NCI-H510A treated with DMSO at 0.1 percent for 48 hours (cell line): ENCODE measurements at places on chromosomes 1 and 21.

- DNase-seq: no peak
Observed at GRCh38 chr1:118999348-119000071, 11.4 kb upstream of the TBX15 start.

DNA sequence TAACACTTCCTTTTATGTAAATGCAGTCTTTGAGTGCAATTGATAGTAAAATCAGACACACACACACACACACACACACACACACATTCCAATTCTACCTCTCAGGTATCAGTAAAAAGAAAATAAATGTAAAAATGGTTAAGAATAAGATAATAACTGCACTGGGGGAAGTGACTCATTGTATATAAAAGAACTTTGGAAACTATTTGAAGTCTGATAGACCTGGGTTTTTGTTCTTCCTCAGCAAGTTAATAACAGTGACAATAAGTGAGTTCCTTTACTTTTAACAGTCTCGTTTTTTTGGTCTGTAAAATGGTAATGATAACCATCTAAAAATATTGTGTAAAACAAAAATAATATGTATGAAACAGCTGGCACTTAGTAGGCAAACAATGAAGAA lies 1815.0 kb downstream of the MRPL39 start:
- DNase-seq: no peak

DNA sequence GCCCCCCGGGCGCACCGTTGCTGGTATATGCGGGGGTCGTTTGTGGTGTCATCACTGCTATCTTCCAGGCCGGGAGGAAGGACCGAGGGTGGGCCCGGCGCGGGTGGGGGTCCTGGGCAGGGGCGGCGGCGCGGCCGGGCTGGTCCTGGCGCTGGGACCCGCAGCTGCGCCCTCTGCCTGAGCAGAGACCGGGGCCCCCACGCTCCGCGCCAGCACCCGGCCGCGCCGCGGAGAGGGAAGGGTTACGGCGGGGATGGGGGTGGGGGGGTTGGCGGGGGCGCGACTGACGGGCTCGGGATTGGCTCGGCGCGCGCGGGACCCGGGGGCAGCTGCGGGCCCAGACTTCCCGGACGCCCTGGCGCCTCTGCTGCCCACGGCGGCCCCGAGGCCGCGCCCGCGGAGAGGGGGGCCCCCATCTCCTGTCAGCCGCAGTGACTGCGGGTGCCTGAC lies 13.8 kb upstream of the SAMD11 start:
- no peak for DNase-seq

GRCh38 chr1:28871631-28872401 lies 42.6 kb upstream of the EPB41 start:
- DNase-seq: no peak

- no peak for DNase-seq
Observed at GRCh38 chr1:216476341-216476740, 53.1 kb upstream of the USH2A start.

DNA sequence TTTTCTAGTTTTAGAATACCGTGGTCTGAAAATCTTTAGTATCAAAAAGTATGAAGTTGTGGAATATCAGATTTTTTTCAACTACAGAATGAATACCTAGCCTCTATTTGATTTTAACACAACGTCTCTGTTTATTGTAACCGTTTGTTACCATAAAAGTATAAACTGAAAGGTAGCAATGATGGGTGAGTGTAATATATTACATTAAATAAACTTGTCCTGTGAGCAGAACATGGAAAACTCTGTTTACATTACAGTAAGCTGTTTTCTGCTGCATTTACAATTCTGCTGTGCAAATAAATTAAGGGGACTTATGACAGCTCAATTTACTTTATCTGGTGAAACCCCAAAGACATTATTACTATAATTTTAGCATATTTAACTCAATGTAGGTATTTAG lies 62.5 kb downstream of the CHRM3 start:
- no peak for DNase-seq

GRCh38 chr1:230798491-230798890 lies 51.3 kb downstream of the CAPN9 start:
- DNase-seq: no peak

DNA sequence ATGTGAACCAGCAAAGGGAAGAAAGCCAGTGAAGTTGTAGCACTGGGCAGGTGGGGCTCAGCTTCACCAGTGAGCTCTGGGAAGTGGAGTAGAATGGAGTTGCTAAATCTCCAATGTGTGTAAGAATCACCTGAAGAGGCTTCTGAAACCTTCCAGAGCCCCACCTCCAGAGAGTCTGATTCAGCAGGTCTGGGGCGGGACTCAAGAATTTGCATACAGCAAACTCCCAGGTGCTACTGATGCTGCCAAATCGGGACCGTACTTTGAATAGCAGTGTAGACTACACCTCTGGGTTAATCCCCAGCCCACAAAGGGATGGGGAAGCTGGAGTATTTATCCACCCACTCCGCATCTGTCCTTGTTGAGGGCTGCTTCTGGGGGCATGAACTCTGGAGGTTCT lies 154.3 kb downstream of the IGSF21 start:
- DNase-seq: no peak

GRCh38 chr1:197632651-197633050 lies 142.6 kb downstream of the DENND1B start:
- no peak for DNase-seq

GRCh38 chr1:199735660-199736059 lies 291.9 kb upstream of the NR5A2 start:
- no peak for DNase-seq

DNA sequence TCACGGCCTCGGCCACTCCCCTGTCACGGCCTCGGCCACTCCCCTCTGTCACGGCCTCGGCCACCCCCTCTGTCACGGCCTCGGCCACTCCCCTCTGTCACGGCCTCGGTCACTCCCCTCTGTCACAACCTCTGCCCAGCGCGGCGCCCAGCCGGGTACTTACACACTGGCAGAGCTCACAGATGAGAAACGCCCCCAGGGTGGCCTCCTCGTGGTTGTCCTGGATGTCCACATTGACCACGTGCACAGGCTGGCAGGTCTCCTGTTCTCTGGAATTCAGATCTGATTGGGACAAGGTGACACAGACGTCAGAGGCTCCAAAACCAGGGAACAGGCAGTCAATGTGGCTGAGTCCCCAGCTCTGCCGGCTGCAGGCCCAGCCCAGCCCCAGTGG lies 3.3 kb upstream of the TMEM240 start:
- no peak for DNase-seq

GRCh38 chr1:42043811-42044210 lies 109.4 kb upstream of the GUCA2B start:
- no peak for DNase-seq

GRCh38 chr1:160466961-160467360 lies 56.1 kb downstream of the SLAMF6 start:
- no peak for DNase-seq
